ENCODE measurements at places on chromosomes 12 and 14.

DNA sequence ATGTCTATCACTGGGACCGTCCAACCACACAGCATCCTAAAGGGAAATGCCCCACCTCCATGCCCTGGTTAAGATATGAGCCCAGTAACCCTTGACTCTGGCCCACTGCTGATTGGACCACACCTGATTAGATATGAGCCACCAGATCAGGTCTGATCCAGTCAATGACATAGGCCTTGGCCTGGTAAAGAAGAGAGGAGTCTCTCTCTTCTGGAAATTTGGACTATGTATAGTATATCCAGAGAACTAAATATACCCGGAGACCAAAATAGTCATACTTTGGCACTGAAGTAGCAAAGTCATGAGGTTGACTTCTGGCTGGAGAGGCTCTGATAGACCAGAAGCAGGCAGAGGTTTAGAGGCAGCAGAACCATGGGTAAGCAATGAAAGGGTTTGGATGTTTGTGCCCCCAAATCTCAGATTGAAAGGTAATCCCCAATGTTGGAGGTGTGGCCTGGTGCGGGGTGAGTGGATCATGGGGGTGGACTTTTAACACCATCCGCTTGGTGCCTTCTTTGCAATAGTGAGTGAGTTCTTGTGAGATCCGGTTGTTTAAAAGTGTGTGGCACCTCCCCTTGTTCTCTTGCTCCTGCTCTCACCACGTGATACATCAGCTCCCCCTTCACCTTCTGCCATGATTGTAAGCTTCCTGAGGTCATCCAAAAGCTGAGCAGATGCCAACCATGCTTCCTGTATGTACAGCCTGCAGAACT is 68.4 kb downstream of the HSPB8 start:
- DNase-seq, result no peak

DNA sequence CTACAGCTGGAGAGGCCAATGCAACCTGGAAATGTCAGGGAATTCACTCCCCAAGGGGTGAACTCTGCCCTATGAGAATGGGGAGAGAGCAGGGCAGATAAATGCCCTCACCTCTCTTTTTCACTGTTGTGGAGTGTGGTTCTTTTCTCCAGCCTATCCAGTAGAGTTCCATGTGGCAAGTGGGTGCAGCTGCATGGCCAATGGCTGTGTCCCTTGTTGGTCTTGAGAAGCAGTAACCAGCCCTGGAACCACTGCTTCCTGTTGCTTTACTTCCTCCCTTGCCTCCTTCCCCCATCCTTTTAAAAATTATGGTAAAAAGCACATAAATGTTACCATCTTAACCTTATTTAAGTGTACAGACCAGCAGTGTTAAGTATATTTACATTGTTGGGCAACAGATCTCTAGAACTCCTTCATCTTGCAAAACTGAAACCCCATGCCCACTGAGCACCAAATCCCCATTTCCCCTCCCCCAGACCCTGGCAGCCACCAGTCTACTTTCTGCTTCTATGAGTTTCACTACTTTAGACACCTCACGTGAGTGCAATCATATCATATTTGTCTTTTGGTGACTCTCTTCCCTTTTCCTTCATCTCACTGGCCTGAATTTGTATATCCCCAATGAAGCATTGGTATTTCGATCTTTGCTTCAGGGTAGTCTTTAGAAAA is 77.0 kb upstream of the GRIP1 start:
- no peak for DNase-seq

DNA sequence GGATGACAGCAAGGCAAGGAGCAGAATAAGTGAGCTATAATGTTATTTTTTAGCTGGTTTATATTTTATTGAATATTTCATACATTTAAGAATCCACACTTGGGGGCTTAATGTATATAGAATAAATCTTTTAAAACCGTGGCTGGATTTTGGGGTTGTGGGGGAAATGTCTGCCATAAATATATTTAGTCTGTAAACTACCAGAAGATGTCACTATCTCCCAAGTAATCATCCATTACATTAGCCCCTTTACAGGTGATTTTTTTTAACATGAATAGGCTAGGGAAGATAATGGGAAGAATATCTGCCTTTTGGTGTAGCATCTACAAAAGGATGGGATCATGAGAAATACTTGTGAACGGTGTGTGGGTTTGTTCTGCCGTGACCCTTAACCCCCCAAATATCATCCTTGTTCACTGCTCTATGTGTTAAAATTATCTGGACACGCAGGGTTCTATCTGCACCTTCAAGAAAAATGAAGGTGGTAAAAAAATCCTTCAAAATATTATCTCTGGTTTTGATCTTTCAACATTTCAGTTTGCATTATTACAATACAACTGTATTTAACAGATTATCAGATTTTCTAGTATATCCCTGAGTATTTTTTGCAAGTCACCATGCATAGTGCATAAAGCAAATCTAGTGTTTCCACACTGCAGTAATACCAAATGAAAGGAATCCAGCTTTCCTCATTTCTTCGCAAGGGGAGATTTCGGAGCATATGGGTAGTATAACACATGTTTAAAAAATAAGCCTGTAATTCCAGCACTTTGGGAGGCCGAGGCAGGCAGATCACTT is 8.0 kb upstream of the SLC17A8 start:
- DNase-seq, result peak; percentile 5

- DNase-seq, result no peak
These were observed 15.1 kb downstream of the CALCOCO1 start for GRCh38 chr12:53712059-53712643.

GRCh38 chr14:104462651-104463630 is 116.6 kb upstream of the C14orf180 start:
- no peak for DNase-seq

DNA sequence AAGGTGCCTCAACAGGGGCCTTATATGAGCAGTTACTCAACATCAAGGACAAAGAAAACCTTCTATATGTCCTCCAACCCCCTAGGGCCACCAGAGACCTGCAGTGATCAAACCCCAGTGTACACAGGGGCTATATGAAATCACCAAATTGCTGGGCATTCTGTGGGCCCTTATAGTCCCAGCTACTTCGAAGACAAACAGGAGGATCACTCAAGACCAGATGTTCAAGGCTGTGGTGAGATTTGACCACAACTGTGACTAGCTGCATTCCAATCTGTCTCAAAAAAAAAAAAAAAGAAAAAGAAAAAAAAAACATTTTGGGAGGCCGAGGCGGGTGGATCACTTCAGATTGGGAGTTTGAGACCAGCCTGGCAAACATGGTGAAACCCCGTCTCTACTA is 51.0 kb upstream of the PRB2 start:
- no peak for DNase-seq

- peak; percentile 37 for DNase-seq
These were observed 14.8 kb downstream of the JDP2 start for GRCh38 chr14:75442642-75443041.
